Progenitor cell of endocrine pancreas (in vitro differentiated cells): ENCODE measurements at places on chromosomes 7 and 10. TPM values are rescaled to one million over a fixed set of nuclear protein-coding genes. Genes with fewer than 3 reads are reported as not detected.
A peak's percentile ranks its signal among the peaks of the same experiment; 100 is the strongest.

CYCS gene
- total RNA-seq = 62.3 and 69.5 TPM in 2 replicates

DNA sequence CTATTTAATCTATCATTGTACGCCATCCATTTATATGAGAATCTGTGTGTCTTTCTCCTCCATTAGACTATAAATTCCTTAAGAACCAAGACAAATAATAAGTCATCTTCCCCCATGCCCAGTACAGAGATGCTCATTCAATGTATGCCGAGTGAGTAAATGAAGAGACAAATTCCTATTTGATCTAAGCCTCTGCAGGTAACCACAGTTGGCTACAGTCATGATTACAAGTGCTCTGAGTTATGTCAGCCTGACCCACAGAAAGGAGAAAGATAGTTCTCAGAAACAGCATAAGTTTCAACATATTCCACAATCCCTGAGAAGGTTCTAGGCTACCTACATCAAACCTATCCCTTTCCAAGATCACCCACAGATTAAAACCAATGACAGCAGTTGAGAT is 46.1 kb downstream of the MPP7 start:
- DNase-seq = no peak

GRCh38 chr10:71247414-71247705 is 35.0 kb downstream of the UNC5B start:
- DNase-seq = no peak

GRCh38 chr7:41030673-41031072 is 672.2 kb downstream of the INHBA start:
- no peak for DNase-seq

ASAH2B gene
- total RNA-seq = 7.2 and 8.6 TPM in 2 replicates

GRCh38 chr10:70563230-70563629 is 39.3 kb downstream of the PRF1 start:
- no peak for DNase-seq

DNA sequence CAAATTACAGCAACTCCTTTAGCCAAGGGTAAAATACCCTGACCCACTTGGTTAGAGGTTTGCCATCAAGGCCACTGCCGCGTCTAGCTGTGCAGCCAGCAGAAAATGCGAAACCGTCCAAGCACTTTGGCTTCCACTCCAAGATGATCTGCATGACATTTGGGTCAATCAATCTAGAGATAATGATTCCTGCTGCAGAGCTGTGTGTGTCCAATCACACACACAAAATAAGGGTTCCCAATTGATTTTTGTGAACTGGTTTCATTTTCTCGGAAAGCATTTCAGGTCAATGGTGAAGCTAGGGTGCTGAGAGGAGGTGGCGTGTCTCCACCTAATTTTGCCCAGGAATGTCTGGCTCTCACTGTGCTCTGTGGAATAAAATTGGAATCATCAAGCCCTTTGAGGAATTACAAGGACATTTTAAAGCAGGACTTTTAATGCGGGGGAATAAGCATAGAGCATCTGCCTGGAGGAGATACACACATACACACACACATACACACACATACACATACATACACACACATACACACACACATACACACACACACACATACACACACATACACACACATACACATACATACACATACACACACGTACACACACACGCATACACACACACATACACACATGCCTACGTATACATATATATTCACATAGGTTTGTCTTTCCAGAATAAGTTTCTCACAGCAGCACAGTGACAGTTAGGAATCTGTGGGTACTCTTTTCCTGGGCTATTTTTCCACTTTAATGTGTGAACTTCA is 59.5 kb downstream of the ACADSB start:
- DNase-seq = no peak

- no peak for DNase-seq
Observed at GRCh38 chr7:66015440-66016130, 33.6 kb upstream of the GUSB start.

ZPBP gene
- total RNA-seq = not detected in 2 replicates

DNA sequence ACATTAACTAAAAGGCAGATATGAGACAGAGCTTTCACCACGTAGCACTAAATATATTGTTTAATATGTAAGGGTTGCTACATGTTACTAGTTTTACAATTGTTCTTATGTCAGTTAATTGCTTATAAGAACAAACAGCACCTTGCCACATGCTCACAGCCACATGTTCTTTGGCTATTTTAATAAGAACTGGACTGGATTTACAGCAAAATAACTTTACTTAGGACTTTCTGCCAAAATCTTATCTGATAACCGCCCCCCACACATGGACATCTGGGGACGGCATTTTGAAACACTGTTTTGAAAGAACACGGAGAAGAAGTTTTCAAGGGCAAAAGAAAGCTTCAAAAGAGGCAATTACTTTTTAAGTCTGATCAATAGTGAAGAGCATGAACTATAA is 45.3 kb downstream of the JAZF1 start:
- DNase-seq = no peak

DNA sequence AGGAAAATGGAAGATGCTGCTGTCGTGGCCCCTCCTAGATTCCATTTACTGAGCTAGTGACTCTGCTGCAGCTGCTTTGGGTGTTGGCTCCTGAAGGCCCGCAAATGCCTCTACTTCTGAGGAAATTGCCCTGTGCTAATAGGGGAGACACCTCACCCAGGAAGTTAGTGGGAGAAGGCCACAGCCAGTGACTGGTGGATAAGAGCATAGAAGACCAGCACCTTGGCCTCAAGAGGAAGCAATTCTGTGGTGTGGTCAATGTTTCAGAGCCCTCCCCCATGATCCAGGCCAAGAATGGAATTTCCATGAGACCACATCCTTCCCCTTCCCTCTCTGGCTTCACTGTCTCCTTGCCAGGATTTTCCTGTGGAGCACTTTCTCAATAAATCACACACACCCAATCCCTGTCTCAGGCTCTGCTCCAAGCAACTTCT is 25.0 kb upstream of the FZD1 start:
- no peak for DNase-seq

GPR85 gene
- 0.20 and 0.36 TPM in 2 replicates for total RNA-seq

ZNF425 gene
- total RNA-seq = 5.3 and 8.0 TPM in 2 replicates

GRCh38 chr7:137741443-137741842 is 105.3 kb downstream of the DGKI start:
- DNase-seq = no peak

- no peak for DNase-seq
Observed at GRCh38 chr10:44986670-44987069, 8.1 kb upstream of the DEPP1 start.

DNA sequence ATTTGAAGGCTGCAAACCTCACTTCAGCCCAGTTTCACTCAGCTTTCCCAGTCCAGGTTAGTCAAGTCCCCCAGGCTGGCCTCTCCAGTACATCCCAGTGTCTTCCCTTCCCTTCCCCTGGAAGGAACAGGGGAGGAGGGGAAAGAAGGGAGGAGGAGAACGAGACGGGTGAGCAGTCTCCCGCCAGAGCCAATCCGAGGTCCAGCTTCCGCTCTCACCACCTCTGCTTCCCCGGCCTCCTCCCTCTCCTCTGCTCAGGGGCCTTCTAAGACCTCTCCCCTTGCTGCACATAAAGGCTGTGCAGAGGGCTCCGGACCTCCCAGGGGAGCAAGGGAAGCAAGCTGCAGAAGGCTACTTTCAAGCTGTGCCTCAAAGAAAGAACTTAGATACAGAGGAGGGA is 4.1 kb downstream of the ATG9B start:
- DNase-seq = no peak

DNA sequence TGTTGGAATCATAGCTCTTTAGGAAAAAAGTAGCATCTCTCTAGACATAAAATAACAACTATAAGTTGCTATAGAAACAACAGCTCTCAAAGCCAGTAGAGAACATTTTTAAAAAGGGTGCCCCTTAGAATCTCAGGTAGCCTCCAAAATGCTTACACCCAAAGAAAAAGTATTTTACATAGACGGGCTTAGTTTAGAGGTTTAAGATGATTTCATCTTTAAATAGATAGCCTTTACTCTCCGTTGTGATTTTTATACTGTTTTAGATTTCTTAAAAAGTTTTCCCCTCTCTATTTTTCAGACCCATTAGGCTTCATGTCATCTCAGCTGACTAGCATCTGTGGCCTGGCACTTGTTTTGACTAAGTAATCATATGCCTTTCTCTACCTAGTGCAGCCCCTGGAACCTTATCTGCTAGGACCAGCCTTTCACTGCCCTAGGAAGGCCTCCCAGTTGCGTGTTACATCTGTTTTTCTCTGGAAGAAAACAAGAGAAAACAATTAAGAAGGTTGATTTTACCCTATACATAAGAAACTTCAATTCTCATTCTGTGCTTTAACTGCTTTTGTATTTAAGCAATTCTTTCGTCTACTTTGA is 6.9 kb upstream of the BPGM start:
- no peak for DNase-seq

DNA sequence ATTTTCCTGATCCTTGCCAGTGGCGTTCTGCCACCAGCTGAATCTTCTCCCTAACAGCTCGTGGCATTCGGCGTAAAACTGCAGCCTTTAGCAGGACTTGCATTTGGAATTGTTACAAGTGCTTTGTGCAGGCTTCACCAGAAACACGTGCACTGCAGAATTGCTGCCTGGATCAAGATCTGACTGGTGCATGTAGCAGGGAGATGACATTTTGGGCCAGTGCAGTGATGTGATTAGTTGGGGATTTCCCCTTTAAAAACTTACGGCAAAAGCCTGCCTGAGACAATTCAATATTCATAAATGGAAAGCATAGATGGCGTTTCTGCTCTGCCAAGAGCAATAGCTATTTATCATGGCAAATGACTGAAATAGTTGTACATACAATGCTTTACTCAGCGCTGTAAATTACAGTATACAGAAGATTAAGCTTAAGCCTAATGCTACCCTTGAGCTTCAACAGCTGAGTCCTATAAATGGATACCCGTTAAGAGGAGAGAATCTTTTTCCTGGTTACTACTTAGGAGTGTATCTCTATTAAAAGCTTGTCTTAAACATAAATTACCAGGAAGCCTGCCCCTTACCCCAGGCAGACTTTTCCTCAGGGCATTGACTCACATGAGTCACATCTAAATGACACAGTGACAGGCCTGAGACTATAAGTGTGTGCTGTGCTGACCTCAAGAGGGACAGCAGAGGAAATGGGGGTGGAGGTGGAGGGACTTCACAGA is 106.3 kb downstream of the ATXN7L1 start:
- no peak for DNase-seq

- no peak for DNase-seq
Observed at GRCh38 chr7:130881799-130882141, 147.8 kb upstream of the KLF14 start.

CTBP2 gene
- 182 and 183 TPM in 2 replicates for total RNA-seq

DNA sequence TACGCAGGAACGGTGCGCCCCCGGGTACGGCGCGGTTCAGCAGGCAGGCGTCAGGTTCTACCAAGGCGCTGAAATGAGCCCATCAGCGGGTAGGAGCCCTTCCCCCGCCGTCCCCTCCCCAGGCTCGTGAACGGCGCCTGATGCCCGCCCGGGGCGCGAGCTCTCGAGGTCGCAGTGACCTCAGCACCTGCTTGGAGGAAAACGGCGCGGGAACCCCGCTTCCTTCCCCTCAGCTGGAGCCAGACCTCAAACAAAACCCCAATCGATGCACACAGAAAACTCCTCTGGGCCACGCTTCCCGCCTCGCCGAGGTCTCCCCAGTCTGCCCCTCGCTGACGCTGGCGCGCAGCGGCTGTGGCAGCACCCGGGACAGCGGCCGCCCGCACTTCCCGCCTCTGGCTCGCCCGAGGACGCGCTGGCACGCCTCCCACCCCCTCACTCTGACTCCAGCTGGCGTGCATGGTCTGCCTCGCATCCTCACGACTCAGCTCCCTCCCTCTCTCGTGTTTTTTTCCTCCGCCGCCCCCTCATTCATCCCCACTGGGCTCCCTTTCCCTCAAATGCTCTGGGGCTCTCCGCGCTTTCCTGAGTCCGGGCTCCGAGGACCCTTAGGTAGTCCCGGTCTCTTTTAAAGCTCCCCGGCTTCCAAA is 514 bp upstream of the GAD2 start:
- peak; percentile 72 for DNase-seq

SPDYE1 gene
- not detected in 2 replicates for total RNA-seq

DNA sequence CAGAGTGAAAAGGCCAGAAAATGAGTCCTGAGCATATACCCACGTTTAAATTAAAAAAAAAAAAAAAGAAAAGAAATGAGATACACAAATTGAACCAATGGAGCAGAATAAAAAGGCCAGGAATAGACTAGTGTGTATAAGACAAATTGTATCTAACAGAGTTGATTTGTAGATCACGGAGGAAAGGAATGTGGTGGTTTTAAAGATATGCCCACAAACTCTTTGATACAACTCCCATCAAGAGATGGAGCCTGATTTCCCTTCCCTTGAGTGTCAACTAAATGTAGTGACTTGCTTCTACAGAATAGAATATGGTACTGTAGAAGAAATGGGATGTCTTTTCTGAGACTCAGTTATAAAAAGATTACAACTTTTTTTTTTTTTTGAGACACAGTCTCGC is 10.4 kb downstream of the SYPL1 start:
- no peak for DNase-seq

DNA sequence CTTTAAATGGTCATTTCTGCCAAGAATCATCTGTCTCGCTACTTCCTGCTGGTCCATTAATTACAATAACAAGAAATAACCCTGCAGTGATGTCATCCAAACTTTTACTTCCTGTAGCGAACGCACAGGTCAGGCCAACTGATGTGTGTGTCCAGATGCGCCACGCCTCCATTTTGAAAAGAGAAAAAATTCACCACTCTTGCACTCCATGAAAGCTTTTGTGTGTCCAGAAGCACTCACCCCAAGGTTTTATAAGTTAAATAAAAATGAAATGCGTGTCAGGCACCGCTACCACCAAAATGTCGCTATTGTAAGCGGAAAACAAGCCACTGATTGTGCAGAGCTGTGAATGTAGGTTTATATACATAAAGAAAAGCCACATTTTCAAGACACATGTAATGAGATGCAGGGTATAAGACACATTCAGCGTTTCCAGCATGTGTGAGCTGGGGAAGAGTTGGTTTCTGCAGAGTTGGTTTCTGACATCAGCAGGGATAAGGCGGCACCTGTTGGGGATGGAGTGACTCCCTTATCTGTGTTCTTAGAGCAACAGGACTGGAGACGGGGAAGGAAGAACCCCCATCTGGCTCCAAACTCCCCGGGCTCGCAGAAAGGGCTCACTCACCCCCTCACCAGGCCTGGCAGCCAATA is 83.3 kb downstream of the CTBP2 start:
- DNase-seq = no peak

DNA sequence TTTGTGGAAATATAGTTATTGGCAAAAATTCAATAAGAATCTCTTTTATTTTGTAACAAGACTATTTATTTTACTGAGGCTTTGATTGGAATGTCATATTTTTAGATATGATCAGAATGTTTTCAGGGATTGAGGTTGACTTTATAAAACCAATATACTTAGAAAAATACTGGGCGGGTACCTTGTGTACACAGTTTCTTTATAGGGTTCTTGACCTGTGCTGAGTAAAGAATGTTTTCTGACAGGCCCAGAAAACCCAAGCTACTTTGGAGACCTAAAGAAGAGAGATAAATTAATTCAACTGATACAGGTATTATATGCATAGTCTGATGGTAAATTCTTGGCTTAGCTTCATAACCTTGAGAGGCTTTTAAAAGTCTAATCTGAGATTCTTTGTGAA is 23.9 kb upstream of the SPAM1 start:
- no peak for DNase-seq

- DNase-seq = no peak
Observed at GRCh38 chr10:100183481-100183880, 2.3 kb downstream of the ERLIN1 start.

ABCB1 gene
- 0.48 and 0.69 TPM in 2 replicates for total RNA-seq

GRCh38 chr7:46633200-46633599 is 712.1 kb upstream of the IGFBP3 start:
- no peak for DNase-seq

- DNase-seq = no peak
Observed at GRCh38 chr7:111953611-111954010, 252.6 kb downstream of the DOCK4 start.
